ENCODE measurements at places on chromosomes 1 and 21. TPM values are rescaled to one million over a fixed set of nuclear protein-coding genes. Genes with fewer than 3 reads are reported as not detected.

- DNase-seq, result peak; percentile 37
These were observed 6.2 kb upstream of the AGTRAP start for GRCh38 chr1:11729498-11730428.

The FCRL6 gene
- not detected for polyA plus RNA-seq

The USP25 gene
- polyA plus RNA-seq, result 30.3 TPM

DNA sequence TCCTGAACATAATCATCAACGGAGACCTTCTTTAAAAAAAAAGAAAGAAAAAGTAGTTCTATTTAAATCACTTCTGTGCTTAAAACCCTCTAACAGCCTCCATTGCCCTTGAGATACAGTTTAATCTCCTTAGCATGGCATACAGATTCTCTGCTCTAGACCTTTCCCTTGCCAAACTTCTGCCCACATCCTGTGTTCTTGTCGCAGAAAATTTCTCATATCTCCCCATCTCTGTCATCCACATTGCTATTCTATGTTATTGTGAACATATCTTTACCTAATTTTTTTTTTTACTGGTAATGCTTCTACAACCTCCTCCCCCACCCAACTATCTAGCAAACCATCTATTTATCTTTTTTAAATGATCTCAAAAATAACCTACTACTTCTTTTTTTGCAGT lies 135.7 kb upstream of the PROX1 start:
- DNase-seq, result no peak

The CHODL gene
- 107 TPM for polyA plus RNA-seq

- DNase-seq, result no peak
These were observed 2.2 kb downstream of the PPP2R5A start for GRCh38 chr1:212287261-212287895.

- DNase-seq, result no peak
These were observed 489 bp downstream of the ACOT11 start for GRCh38 chr1:54548389-54549044.

- DNase-seq, result peak; percentile 81
These were observed 1.5 kb upstream of the COL16A1 start for GRCh38 chr1:31705080-31705866.

The TMEM81 gene
- polyA plus RNA-seq, result 1.9 TPM

- DNase-seq, result no peak
These were observed 236.9 kb upstream of the NRIP1 start for GRCh38 chr21:15301736-15302135.

GRCh38 chr1:71296551-71297134 lies 215.8 kb upstream of the ZRANB2 start:
- peak; percentile 50 for DNase-seq

The ESRRG gene
- 14.0 TPM for polyA plus RNA-seq

GRCh38 chr1:46719689-46720088 lies 775 bp upstream of the EFCAB14 start:
- no peak for DNase-seq

DNA sequence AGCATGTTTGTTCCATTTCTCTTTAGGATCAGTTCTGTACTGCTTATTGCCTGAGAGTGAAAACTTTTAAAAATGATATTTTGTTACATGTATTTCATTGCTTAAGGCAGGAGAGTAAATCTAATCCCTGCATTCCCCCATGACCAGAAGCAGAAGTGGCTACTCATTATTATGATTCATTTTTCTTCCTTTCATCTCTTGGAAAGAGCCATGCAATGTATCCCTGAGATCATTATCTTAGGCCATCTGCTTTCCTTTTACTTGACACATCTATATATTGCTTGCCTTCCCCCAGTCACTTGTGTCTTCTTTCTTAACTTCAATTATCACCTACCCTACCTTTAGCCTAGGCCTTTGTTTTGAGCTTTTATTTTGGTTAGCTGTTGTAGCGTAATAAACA lies 430.4 kb upstream of the CHRM3 start:
- no peak for DNase-seq

- no peak for DNase-seq
These were observed 21.1 kb downstream of the HUNK start for GRCh38 chr21:31893851-31894415.

The CLCA4 gene
- polyA plus RNA-seq, result not detected

GRCh38 chr1:195637539-195637938 lies 970.7 kb downstream of the KCNT2 start:
- DNase-seq, result peak; percentile 2

DNA sequence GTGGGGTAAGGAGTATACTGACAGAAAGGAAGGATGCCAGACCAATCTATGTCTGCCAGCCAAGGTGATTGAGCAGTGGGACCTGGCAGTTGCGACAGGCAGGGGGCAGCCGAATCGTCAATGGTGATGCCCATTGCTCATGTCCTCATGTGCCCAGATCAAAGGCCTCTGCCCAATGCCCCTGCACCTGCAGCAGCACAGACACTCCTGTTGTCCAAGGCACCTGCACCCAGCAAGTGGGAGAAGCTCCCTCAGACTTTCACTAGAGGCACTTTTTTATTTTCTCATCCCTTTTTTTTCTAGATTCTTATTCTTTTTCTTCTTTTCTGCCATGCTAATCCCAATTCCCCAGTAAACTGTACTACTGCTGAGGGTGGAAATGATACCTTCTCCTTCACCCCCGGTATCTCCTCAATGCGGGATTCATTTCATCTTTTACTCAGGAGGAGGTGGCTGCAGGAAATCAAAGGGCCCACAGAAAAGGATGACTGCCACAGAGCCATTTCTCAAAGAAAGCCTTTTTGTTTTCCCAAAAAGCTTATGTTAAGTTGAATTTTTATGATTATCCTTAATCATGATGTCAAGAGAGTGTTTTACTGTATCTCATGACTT lies 332.0 kb downstream of the PAPPA2 start:
- no peak for DNase-seq

The LCE2C gene
- polyA plus RNA-seq, result not detected

GRCh38 chr1:199858171-199858570 lies 169.3 kb upstream of the NR5A2 start:
- DNase-seq, result no peak

DNA sequence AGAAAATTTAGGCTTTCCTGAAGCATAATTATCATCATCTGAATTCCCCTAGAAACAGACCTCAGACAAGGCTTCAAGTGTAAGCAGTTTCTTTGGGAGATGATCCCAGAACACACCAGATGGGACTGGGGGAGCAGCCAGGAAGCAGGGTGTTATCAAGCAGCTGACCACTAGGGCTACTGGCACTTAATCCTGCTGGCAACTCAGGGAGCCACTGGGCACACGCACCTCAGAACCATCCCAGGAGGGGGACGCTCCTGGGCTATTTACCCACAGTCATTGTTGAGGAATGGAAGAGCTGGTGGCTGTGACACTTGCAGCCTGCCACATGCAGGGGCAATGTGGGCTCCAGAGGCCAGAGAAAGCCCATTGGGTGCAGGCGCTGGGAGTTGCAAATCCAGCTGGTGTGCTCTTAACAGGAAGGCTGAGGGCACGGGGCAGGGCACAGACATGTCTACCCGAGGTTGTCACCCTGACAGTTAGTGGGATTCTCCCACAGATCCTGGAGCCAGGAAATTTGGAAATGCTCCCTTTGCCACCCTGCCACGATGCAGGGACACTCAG lies 15.1 kb upstream of the IL22RA1 start:
- no peak for DNase-seq

DNA sequence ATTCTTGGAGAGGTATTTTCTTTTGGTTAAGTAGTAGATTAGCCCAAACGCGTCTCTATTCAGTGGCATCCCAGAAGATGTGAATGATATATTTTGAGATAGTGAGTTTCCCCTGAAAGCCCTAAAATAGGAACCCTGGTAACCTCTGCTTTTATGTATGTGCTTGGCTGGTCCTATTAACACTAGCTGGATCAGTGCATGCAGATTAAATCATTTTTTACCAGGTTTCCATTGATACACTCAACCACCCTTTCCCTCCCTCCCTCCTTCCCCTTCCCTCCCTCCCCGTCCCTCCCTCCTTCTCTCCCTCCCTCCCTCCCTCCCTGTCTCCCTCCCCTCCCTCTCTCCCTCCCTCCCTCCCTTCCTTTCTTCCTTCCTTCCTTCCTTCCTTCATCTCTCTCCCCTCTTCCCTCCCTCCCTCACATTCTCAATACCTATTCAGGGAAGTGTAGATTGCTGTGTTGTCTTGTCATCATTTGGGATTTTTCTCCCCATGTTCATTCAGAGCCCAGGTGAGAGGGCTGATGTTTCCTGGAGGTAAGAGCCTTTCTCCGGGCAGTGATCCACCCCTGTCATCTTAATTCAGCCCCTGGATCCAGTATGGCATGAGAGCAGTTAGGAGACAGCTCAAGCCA lies 406.8 kb downstream of the PRDM2 start:
- DNase-seq, result no peak

GRCh38 chr21:45152265-45152746 lies 77.9 kb downstream of the ADARB1 start:
- DNase-seq, result peak; percentile 61

The RBM11 gene
- 0.27 TPM for polyA plus RNA-seq

DNA sequence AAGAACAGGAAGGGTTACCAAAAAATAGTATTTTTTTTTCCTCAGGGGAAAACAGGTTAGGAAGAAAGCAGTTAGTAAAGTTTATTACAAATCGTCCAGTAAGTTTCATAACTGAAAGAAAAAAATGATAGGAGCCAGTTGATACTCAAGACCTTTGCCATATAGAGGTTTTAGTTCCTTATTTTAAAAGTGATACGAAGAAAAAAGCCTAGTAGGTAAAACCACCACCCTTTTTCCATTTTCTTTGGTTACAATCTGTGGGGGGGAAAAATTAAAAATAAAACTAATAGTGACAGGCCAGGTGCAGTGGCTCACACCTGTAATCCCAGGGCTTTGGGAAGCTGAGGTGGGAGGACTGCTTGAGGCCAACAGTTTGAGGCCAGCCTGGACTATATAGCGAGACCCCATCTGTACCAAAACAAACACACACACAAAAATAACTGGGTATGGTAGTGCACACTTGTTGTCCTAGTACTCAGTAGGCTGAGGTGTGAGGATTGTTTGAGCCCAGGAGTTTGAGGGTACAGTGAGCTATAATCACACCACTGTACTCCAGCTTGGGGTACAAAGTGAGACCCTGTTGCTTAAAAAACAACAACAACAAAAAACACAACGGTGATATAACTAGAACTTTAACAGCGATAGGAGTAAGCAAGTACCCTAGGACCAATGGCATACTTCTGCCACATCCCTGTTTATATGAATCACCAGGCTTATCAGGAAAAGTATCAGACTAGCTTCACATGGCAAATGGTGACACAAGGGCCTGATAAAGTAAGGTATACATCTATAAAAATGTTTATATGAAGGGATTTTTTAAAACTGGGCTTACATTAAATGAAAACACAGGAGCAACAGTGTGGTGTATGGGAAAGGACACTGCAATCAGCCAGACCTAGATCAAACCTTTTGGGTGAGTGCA lies 5.4 kb downstream of the TMEM59 start:
- DNase-seq, result no peak

- no peak for DNase-seq
These were observed 10.7 kb downstream of the SCCPDH start for GRCh38 chr1:246734866-246735265.

- DNase-seq, result no peak
These were observed 1.9 kb upstream of the GPR88 start for GRCh38 chr1:100536031-100536430.

DNA sequence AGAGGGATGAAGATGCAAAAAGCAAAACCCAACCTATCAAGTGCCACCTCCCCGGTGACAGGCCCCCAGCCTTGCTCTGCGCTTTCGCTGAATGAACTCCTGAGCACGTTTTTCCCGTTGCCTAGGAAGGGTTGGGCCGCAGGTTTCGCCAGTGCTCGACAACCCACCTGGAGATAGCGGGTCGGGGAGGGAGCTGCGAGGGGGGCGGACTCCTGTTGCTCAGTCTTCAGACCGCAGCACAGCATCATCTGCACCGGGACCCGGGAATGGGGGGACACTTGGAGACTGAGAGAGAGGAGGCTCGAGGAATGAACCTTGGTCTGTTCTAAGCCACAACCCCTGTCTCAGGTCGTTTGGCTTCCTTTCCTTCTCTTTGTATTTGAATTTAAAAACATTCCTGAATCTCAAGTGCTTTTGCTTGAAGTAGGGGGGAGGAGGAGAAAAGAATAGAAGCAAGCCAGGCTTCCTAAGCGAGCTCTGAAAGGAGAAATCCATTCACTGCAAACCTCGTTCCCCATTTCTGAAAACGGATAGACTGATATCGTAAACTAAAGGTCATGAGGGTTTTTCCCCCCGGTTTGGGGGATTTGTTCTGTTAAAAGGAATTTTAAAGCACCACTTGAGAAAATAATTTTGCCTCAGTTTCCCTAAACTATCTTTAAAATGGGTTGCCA lies 1.2 kb downstream of the AK5 start:
- no peak for DNase-seq

GRCh38 chr1:214330222-214330621 lies 49.3 kb downstream of the SMYD2 start:
- no peak for DNase-seq

GRCh38 chr1:204260601-204261197 lies 46.9 kb upstream of the GOLT1A start:
- no peak for DNase-seq

DNA sequence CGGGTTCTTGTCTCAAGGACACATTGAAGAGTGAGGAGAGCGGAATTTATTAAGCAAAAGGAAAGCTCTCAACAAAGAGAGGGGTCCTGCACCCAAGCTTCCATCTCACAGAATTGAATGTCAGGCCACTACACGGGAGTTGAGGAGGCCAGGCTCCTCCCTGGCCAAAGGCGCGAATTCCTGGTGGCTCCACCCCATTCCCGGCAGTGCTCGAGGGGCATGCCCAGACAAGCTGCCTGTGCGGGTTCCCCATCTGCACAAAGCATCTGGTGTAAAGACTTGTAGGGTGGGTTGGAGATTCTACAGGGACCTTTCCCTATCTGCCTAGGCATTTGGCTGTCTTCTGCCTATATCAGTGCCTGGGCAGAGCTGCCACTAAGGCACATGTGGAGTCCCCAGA lies 648.5 kb upstream of the PKN2 start:
- no peak for DNase-seq

The GPR157 gene
- polyA plus RNA-seq, result 0.84 TPM

- no peak for DNase-seq
These were observed 12.2 kb downstream of the TRNAU1AP start for GRCh38 chr1:28565040-28565439.

Measured in muscle of back (tissue), 13 donors.